ENCODE measurements at places on chromosomes 6 and 20.

DNA sequence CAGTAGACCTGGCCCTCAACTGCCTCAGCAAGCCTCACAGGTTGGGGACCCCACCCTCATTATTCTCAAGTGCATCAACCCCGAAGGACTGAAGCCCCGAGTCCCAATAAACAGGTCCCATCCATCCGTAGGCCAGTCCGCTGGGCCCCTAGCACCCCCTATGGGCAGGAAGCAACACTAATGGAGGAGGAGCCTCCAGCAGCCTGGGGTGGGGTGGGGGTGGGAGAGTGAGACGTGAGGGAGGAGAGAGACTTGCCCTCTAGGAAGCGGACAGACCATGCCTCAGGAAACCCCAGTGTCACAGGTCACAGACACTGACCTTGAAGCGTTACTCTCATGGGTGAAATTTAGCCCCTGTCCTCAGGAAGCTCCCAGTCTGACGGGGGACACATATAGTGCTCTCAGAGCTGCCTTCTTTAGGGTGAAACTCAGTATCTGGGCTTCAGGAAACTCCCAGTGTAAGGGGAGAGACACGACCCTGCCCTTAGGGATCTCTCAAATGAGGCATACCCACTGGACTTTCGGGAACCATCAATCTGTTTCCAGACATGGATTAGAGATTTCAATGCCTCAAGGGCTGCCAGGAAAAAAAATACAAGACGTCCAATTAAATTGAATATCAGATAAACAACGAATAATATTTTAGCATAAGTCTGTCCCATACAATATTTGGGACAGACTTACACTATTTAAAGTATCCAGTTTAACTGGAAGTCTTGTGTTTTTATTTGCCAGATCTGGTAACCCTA lies 125.8 kb downstream of the MRPL14 start:
- no peak for DNase-seq

GRCh38 chr6:143426026-143426425 lies 24.5 kb downstream of the ADAT2 start:
- no peak for DNase-seq

DNA sequence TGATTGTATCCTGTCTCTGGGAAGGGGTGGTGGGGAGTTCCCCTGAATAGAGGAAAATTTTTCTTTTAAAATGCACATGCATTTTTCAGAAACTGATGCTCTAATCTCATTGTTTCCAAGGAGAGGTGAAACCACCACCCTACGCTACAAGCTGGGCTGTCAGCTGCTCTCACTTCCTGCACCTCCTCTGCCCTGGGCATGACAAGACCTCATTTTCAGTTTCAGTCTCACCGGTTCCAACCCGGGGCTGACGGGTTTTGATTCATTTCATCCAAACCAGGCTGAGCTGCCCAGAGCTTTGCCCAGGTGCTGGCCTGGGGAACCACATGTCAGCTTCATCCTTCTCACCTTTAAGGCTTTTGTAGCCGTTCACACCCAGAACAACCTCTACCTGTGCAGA lies 99.7 kb downstream of the EYA2 start:
- peak; percentile 64 for DNase-seq

DNA sequence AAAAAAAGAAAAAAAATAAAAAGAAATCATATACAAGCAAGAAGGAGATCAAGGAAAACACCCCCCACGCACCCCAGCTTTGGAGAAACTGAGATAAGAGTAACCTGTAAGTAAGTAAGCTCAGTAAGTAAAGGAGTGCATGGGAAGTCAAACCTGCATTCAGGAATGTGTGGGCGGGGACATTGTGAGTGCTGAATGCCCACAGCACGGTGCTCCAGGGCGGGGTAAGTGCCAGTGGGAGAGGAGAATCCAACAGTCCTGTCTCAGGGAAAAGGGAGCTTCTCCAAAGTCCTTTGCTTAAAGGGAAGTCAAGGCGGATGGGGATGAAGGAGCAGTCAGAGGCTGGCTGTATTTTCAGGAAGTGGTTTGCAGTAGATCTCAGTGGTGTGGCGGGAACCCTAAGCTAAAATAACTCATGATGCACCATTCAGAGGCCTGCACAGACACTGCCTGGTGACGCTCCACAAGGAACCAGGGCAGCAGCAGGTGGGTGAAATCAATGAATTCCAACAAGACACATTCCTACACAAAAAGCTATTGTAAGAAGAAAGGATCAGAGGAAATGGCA lies 368.0 kb downstream of the QKI start:
- no peak for DNase-seq

GRCh38 chr6:166553563-166554271 lies 32.8 kb downstream of the RAMACL start:
- no peak for DNase-seq
